H7 (cell line): ENCODE measurements at places on chromosomes 3 and 15. TPM values are rescaled to one million over a fixed set of nuclear protein-coding genes. Genes with fewer than 3 reads are reported as not detected.

- peak; percentile 93 for DNase-seq
These were observed 42.5 kb downstream of the CMTM6 start for GRCh38 chr3:32460031-32460749.

Gene ANKUB1
- not detected in 2 replicates for total RNA-seq

- no peak for DNase-seq
These were observed 76.4 kb downstream of the USF3 start for GRCh38 chr3:113620091-113620490.

DNA sequence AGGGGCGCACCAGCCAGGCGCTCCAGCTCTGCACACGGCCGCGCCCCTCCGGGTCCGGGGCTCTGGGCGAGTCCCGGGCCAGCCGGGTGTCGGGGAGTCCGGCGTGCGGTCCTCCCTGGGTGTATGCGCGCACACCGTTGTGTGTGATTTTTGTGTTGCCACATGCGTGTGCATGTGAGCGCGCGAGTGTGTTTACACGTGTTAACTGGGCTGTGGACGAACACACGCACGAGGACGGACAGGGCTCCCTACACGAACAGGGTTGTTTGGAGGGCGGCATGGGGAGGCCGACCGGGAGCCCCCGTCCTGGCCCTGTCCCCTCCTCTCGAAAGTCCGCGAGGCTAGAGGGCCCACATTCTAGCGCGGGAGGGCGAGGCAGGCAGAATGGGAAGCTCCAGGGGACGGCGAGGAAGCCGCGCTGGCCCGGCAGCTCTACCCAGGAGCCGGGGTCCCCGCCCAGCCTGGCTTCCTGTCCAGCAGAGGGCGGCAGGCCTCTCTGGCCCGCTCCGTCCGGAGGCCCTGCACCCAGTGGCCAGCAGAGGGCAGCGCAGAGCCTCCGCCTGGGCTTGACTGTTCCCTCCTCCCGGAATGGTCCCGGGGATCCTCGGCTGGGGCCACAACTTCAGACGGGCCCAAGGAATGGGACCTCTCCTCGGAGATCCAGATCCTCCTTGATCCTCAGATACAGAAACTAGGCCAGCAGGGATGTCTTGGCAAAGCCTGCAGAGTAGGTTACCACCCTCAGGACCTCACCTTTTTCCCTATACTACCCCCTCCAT lies 611 bp upstream of the LINGO1 start:
- DNase-seq = peak; percentile 98

Gene C3orf22
- not detected in 2 replicates for total RNA-seq

DNA sequence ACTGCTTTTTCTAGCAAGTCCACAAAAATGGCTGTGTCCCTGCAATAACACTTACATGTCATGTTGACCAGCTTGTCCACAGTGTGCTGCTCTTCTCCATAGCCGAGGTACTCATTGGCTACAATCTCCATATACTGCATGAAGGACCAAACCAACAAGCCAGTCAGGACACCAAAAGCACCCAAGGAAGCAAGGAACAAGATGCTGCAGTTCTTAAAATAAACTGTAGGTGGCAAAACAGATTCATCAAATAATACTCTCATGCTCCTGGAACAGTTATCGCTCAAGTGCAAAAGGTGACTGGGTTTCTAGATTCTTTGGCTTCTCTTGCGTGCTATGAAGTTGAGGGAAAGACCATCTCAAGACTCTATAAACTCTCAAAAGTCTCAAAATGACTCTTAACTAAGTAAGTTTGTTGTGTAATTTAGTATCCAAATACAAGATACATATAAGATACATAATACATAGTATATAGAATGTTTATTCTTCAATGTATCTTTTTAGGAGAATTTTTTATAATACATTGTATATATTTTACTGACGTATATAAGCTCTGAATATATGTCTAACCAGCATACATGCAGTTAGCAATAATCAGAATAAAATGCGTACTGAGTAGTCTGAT lies 57.0 kb downstream of the NEK10 start:
- DNase-seq = peak; percentile 49

DNA sequence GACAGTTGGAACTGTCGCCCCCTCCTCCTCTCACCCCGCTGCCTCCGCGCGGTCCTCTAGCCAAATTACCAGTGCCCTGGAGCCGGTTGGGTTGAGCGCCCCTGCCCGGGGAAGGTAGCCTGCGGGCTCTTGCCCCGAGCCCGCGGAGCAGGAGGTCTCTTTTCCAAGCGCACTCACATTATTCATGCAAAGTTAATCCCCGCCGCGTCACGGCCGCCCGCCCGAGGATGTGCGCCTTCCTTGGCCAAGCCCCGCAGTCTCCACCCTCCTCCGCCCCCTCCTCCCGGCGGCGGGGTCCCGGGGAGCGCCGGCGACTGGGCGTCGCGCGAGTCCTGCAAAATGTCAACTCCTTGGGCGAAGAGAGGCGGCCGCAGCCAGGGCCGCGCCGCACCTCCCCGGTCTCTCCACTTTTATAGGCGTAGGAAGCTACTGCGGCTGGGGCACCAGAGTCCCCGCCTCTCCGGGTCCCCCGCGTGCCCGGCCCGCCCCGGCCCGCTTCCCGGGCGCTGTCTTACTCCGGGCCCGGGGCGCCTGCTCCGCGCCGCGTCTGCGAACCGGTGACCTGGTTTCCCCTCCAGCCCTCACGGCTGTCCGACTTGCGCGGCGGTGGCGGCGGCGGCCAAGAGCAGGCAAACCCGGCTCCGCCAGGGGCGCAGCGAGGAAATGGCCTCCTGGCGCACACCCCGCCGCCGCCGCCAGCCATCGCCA lies at the start of gene THRB:
Gene THRB (minus strand): TSS at position 233 of the 708 bp plus-strand sequence.
- peak; percentile 87 for DNase-seq

GRCh38 chr3:128698211-128699047 lies 27.6 kb upstream of the RAB7A start:
- peak; percentile 88 for DNase-seq
